ENCODE measurements at places on chromosomes 3 and 15. TPM values are rescaled to one million over a fixed set of nuclear protein-coding genes. Genes with fewer than 3 reads are reported as not detected.

NDN gene
- not detected for polyA plus RNA-seq

SLC22A13 gene
- polyA plus RNA-seq: not detected

TFG gene
- polyA plus RNA-seq: 54.5 TPM

CPA3 gene
- polyA plus RNA-seq: not detected

TMEM89 gene
- not detected for polyA plus RNA-seq

ELL3 gene
- polyA plus RNA-seq: 9.3 TPM

GPR27 gene
- 0.11 TPM for polyA plus RNA-seq

Data from IgD-negative memory B cell (primary cell).